ENCODE measurements at places on chromosomes 13 and 19.

DNA sequence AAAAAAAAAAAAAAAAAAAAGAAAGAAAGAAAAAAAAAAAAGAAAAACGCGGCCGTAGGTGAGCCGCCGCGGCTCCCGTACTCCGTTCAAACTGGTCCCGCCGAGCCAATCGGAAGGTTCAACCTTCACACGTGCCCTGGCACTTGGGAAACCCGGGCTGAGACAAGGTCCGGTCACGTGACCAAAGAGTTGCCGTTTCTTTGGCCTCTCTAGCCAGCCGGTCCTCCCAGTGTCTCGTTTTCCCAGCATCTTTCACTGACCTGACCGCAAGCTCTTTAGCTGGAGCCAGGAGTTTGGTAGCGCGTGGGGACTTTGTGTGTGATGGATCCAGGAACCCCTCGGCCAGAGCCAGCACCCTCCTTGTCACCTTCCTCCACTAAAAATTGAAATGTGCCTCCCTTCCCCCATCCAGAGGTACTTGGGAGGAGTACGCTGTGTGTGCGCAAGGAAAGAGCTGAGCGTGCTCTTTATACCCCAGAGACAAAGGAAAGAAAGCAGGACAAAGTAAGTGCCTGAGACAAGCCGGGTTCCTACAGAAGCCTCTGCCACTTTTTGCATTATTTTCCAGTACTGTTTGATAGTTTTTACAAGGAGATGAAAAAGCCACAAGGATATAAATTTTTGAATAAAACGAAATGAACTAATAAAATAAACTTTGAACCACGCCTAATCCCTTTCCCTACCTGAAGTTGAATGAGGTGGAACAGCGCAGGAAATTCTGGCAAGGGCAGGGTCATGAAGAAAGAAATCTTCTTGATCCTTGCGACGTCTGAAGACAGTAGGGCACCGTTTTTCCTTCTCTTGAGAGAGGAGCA, 959 bp downstream of the TNPO2 start:
- peak; percentile 90 for DNase-seq
- peaks cover 47% of the 10 kb centered on the region for H3K4me1 ChIP-seq
- no peaks in the 10 kb centered on the region for H3K27me3 ChIP-seq
- H3K27ac ChIP-seq, result peak overlapping the region; percentile 88

- H3K36me3 ChIP-seq, result no peaks in the 10 kb centered on the region
- peaks cover 12% of the 10 kb centered on the region for H3K27me3 ChIP-seq
- peak overlapping the region; percentile 7 for H3K4me3 ChIP-seq
- peak overlapping the region; percentile 20 for H3K27ac ChIP-seq
Observed at GRCh38 chr13:32036757-32037156, 5.2 kb downstream of the FRY start.

GRCh38 chr13:99133848-99134247, 66.8 kb upstream of the UBAC2 start:
- H3K27ac ChIP-seq, result no peak overlapping the region
- H3K4me1 ChIP-seq, result peaks cover 1% of the 10 kb centered on the region
- no peak for DNase-seq
- H3K4me3 ChIP-seq, result no peak overlapping the region
- no peaks in the 10 kb centered on the region for H3K36me3 ChIP-seq

DNA sequence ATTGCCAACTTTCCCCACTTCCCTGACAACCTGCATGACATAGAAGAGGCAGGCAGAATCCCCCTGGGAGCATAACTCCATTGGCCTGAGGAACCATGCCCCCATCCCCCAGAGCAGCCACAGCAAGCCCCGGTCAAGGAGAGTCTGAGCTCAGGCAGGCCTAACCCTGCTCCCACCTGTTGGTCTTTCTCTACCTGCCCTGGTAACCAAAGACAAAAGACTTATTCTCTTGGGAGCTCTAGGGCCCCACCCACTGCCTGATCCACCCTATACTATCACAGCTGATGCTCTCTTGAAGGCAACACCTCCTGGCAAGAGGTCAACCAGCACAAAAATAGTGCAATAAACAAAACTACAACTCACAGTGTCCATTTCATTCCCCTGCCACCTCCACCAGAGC, 59.3 kb downstream of the TNFSF13B start:
- DNase-seq, result no peak
- peaks cover 6% of the 10 kb centered on the region for H3K4me1 ChIP-seq
- H3K27ac ChIP-seq, result no peak overlapping the region

- peaks cover 44% of the 10 kb centered on the region for H3K4me1 ChIP-seq
- peak overlapping the region; percentile 27 for H3K27ac ChIP-seq
- no peaks in the 10 kb centered on the region for H3K36me3 ChIP-seq
Observed at GRCh38 chr19:3042621-3043267, 13.7 kb upstream of the TLE2 start.

DNA sequence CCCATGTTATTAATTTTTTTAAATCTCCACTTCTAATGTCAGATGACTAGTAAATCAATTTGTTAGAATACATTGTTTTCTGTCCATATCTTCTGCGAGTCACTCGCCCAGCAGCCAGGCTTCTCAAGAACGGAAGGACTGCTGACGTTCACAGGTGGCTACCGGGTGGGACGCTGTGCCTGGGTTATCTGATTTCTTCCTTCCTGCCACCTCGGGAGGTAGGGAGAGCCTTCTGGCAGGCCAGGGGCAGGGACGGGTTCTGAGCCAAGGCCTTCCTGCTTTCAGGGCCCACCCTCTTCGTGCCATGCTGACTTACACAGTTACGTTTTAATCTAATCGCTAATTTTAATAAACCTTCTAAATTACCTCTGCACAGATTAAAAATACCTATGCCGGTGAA, 7.9 kb upstream of the C1QTNF9 start:
- no peak overlapping the region for H3K4me3 ChIP-seq
- no peaks in the 10 kb centered on the region for H3K27me3 ChIP-seq
- peaks cover 12% of the 10 kb centered on the region for H3K4me1 ChIP-seq
- H3K27ac ChIP-seq, result peak overlapping the region; percentile 9
- peaks cover 100% of the 10 kb centered on the region for H3K36me3 ChIP-seq

- H3K27ac ChIP-seq, result no peak overlapping the region
- no peaks in the 10 kb centered on the region for H3K4me1 ChIP-seq
- DNase-seq, result no peak
- H3K36me3 ChIP-seq, result no peaks in the 10 kb centered on the region
Observed at GRCh38 chr13:44312834-44313551, 60.6 kb upstream of the SERP2 start.

DNA sequence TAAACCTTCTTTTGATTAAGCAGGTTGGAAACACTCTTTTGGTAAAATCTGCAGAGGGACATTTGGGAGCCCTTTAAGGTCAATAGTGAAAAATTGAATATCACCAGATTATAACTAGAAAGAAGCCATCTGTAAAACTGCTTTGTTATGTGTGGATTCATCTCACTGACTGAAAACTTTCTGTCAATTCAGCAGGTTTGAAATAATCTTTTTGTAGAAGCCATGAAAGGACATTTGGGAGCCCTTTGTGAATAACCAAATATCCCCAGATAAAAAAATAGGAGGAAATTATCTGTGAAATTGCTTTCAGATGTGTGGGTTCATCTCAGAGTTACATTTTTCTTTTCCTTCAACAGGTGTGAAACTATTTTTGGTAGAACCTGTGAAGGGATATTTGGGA, 1690.7 kb downstream of the UQCRFS1 start:
- H3K27me3 ChIP-seq, result no peaks in the 10 kb centered on the region
- no peaks in the 10 kb centered on the region for H3K4me1 ChIP-seq
- no peak for DNase-seq
- no peaks in the 10 kb centered on the region for H3K36me3 ChIP-seq
- no peak overlapping the region for H3K27ac ChIP-seq

- no peak overlapping the region for H3K27ac ChIP-seq
- H3K4me3 ChIP-seq, result no peak overlapping the region
Observed at GRCh38 chr19:40584007-40584406, 7.3 kb downstream of the SHKBP1 start.

- DNase-seq, result no peak
- H3K27ac ChIP-seq, result peak overlapping the region; percentile 46
- H3K4me1 ChIP-seq, result peaks cover 16% of the 10 kb centered on the region
- H3K36me3 ChIP-seq, result no peaks in the 10 kb centered on the region
Observed at GRCh38 chr19:6710273-6711077, 10.0 kb downstream of the C3 start.

GRCh38 chr19:4867534-4868285, at the start of gene PLIN3:
Gene PLIN3, minus strand, starts transcription at chr19:4867667. Its CDS starts 6,273 bp downstream, at chr19:4861394.
- DNase-seq, result peak; percentile 77
- peak within 1 kb of the TSS; percentile 80 for H3K27ac ChIP-seq
- no peaks in the 10 kb centered on the region for H3K36me3 ChIP-seq
- peaks cover 18% of the 10 kb centered on the region for H3K4me1 ChIP-seq
- no peaks in the 10 kb centered on the region for H3K27me3 ChIP-seq

- DNase-seq, result no peak
- H3K4me1 ChIP-seq, result no peaks in the 10 kb centered on the region
- H3K27me3 ChIP-seq, result peaks cover 9% of the 10 kb centered on the region
- H3K27ac ChIP-seq, result no peak overlapping the region
- H3K36me3 ChIP-seq, result no peaks in the 10 kb centered on the region
Observed at GRCh38 chr13:27353166-27353583, 71.2 kb upstream of the GTF3A start.

GRCh38 chr19:4080473-4080872, 13.8 kb upstream of the ZBTB7A start:
- H3K4me3 ChIP-seq, result no peak overlapping the region
- no peaks in the 10 kb centered on the region for H3K36me3 ChIP-seq
- H3K4me1 ChIP-seq, result peaks cover 46% of the 10 kb centered on the region

DNA sequence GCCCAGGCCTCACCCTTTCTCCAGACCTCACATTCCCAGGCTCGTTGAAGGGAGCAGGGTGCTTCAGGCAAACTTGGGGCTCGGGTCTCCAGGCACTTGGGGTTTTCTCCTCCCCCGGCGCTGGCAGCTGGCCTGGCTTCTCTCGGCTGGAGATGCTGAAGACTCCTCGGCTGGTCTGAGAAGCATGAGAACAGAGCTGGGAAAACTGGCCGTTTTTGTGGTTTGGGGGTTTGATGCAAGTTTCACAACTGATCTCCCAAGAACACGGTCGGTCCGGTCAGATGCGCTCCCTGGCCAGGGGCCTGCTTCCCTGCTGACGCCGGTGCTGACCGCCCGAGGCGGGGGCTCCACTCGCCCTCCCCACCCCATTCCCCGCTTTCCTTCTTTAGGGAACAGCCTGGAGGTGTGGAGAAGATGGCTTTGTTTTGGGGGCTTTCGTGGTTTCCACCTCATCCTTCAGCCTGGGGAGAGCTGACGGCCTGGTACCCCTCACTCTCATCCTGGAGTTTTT, 35.3 kb downstream of the CEBPA start:
- no peak for DNase-seq
- H3K4me3 ChIP-seq, result no peak overlapping the region
- H3K27ac ChIP-seq, result no peak overlapping the region
- peaks cover 30% of the 10 kb centered on the region for H3K27me3 ChIP-seq

GRCh38 chr13:75993823-75994222, 357.7 kb downstream of the LMO7 start:
- no peaks in the 10 kb centered on the region for H3K36me3 ChIP-seq
- no peak overlapping the region for H3K4me3 ChIP-seq
- no peaks in the 10 kb centered on the region for H3K27me3 ChIP-seq
- H3K4me1 ChIP-seq, result no peaks in the 10 kb centered on the region
- no peak overlapping the region for H3K27ac ChIP-seq

- no peak overlapping the region for H3K4me3 ChIP-seq
- H3K27me3 ChIP-seq, result peaks cover 50% of the 10 kb centered on the region
- no peak overlapping the region for H3K27ac ChIP-seq
- H3K36me3 ChIP-seq, result no peaks in the 10 kb centered on the region
Observed at GRCh38 chr13:101917833-101918661, 465.6 kb downstream of the ITGBL1 start.

GRCh38 chr13:34411894-34412293, 530.2 kb upstream of the NBEA start:
- no peak overlapping the region for H3K27ac ChIP-seq
- H3K4me3 ChIP-seq, result no peak overlapping the region
- no peaks in the 10 kb centered on the region for H3K4me1 ChIP-seq
- DNase-seq, result no peak
- H3K36me3 ChIP-seq, result no peaks in the 10 kb centered on the region

DNA sequence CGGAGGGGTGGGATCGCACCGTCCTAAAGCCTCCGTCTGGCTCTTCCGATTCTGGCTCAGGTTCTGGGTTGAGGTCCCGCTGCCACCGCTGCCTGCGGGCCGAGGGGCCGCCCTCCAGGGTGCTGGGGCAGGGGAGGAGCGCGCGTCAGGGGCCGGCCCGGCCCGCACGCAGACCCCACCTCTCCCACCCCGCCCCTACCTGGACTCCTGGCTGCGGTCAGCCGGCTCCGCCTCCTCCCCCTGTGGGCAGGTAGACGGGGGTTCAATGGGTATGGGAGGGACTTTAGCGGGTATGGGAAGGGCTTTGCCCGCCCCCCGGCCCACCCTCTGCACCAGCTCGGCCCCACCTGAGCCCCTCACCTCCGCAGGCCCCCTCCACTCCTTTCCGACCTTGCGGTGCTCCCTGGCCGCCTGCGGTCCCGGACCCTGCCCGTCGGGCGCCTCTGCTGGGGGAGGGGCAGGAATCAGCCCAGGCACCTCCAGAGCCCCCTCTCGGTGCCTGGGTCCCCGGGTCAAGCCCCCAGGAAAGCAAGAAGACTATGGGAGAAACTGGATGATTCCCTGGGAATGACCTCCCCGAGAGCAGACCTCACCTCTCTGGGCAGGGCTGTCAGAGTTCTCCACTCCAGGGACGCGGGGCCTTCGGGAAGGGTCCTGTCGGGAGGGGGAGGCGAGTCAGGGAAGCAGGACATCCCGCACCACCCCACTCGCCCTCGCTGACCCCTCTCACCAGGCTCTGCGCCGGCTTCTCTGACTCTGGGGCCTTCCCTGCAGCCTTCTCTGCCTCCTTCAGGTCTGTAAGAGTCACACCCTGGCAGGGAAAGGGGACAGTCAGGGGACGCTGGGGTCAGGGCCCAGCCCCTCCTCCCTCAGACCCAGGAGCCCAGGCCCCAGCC, 17.0 kb downstream of the EPS8L1 start:
- H3K4me1 ChIP-seq, result peaks cover 15% of the 10 kb centered on the region
- peaks cover 9% of the 10 kb centered on the region for H3K36me3 ChIP-seq
- DNase-seq, result no peak
- H3K27ac ChIP-seq, result no peak overlapping the region

GRCh38 chr13:96053003-96053703, at the start of gene UGGT2:
Gene UGGT2, minus strand, starts transcription at chr13:96053401. Its CDS starts 89 bp downstream, at chr13:96053312.
- peak within 1 kb of the TSS; percentile 69 for H3K4me3 ChIP-seq
- DNase-seq, result no peak
- peaks cover 11% of the 10 kb centered on the region for H3K36me3 ChIP-seq
- H3K27ac ChIP-seq, result no peak within 1 kb of the TSS
- peaks cover 10% of the 10 kb centered on the region for H3K4me1 ChIP-seq

Data from naive thymus-derived CD8-positive, alpha-beta T cell (primary cell).